HepG2 (cell line): ENCODE measurements at places on chromosomes 7 and 10. TPM values are rescaled to one million over a fixed set of nuclear protein-coding genes. Genes with fewer than 3 reads are reported as not detected.

- no peak for DNase-seq
Measured at GRCh38 chr10:108427146-108427545, 1262.6 kb upstream of the SORCS1 start.

- no peak for DNase-seq
Measured at GRCh38 chr7:105060437-105060836, 46.4 kb downstream of the KMT2E start.

- DNase-seq = no peak
Measured at GRCh38 chr10:123395906-123396305, 241.7 kb downstream of the BUB3 start.

Gene WEE2
- polyA plus RNA-seq = not detected in 2 replicates

- no peak for DNase-seq
Measured at GRCh38 chr7:5481241-5482019, 57.8 kb upstream of the TNRC18 start.

- DNase-seq = no peak
Measured at GRCh38 chr7:135733603-135734342, 5.8 kb upstream of the SLC13A4 start.

DNA sequence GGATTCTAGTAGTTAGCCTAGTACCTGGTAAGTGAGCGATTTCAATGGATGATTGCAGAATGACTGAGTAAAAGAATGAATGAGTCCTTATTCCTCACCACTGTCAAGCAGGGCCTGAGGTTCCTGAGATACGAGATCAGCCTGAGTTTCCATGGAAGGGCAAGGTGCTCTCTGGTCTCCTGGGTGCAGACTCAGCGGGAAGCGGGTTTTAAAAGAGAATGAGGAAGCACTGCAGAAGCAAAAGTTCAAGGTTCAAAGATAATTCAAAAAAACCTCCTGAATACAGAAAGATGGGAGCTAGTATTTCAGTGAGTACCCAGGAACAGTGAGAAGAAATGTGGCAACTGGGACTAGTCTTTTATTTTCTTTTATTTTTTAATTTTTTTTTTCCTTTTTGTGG, 4.3 kb downstream of the ZNF3 start:
- DNase-seq = peak; percentile 61

GRCh38 chr10:117928741-117929140, 118.0 kb downstream of the RAB11FIP2 start:
- no peak for DNase-seq

DNA sequence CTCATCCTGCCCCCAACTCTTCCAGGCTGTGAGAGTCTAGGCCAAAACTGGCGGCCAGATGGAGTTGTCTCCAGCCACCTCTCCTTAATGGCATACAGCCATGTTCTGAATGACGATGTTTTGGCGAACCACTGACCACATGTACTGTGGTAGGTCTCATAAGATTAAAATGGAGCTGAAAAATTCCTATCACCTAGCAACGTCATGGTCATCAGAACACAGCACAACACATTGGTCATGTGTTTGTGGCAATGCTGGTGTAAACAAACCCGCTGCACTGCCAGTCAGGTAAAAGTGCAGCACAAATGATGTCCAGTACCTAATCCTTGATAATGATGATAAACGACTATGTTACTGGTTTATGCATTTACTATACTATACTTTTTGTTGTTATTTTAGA, 290.0 kb upstream of the MKI67 start:
- DNase-seq = no peak

Gene PDZD7
- polyA plus RNA-seq = 0.58 and 0.78 TPM in 2 replicates

Gene NUTM2A
- polyA plus RNA-seq = 0.05 and 0.20 TPM in 2 replicates

DNA sequence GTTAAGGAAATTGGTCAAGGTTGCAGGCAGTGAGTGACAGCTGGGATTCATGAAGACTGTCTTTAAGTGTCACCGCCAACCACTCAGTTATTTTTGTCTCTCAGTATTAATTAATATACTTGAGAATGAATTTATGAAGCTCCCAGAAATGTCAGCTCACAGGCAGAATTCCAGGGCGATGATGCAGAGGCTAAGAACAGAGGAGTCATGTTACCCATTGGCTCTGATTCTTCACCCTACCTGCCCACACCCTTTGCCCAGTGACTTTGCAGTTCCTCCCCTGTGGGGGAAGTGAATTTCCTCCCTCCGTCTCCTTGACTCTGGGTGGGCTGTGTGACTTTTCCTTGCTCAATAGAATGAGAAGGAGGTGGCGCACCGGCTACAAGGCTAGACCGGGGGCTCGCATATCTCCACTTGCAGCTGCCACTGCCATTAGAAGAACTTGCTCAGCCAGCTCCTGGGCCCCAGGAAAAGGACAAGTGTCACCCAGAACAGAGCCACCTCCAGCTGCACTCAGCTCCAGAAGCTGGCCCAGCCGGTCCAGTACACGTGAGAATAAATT, 157.1 kb upstream of the PRKCQ start:
- DNase-seq = no peak

DNA sequence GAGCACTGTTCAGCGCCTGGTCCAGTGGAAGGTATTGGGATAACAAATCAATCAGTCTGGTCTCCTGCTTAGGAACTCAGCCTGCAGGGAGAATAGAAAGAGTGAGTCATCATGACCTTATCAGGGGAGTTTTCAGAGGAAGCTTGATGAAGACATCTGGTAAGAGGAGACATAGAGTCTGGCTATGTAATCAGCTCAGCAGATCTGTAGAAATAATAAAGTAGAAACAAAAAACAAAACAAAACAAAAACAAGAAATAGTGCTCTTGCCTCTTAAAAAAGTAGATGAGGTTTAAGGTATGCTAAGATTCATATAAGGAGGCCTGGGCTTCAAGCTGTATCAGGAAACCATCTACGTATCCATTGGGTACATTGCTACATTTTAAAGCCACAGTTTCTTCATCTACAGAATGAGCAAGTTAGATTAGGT, 14.4 kb downstream of the TAS2R41 start:
- DNase-seq = no peak

Gene PGAM2
- polyA plus RNA-seq = 0.18 TPM in 1 of 2 replicates, not detected in the other

DNA sequence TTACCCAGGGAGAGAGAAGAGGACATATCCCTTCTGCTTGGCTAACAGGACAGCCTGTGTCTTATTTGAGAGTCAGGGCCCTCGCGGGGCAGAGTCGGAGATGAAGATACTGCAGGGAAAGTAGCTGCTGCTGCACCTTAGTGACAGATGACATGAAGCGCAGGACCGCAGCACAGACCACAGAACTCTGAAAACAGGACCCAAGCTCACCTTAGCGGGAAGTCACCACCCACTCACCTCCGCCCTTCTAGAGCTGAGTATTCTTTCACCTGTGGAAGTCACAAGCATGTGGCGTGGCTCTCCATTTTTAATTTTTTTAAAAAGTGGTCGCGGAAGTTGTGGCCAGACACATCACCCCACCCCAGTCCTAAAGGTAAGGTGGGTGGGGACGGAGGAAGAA, 191.4 kb downstream of the FAM107B start:
- no peak for DNase-seq

- DNase-seq = no peak
Measured at GRCh38 chr7:78779788-78780187, 673.7 kb downstream of the MAGI2 start.

- DNase-seq = no peak
Measured at GRCh38 chr10:130483691-130484467, 347.7 kb downstream of the GLRX3 start.

DNA sequence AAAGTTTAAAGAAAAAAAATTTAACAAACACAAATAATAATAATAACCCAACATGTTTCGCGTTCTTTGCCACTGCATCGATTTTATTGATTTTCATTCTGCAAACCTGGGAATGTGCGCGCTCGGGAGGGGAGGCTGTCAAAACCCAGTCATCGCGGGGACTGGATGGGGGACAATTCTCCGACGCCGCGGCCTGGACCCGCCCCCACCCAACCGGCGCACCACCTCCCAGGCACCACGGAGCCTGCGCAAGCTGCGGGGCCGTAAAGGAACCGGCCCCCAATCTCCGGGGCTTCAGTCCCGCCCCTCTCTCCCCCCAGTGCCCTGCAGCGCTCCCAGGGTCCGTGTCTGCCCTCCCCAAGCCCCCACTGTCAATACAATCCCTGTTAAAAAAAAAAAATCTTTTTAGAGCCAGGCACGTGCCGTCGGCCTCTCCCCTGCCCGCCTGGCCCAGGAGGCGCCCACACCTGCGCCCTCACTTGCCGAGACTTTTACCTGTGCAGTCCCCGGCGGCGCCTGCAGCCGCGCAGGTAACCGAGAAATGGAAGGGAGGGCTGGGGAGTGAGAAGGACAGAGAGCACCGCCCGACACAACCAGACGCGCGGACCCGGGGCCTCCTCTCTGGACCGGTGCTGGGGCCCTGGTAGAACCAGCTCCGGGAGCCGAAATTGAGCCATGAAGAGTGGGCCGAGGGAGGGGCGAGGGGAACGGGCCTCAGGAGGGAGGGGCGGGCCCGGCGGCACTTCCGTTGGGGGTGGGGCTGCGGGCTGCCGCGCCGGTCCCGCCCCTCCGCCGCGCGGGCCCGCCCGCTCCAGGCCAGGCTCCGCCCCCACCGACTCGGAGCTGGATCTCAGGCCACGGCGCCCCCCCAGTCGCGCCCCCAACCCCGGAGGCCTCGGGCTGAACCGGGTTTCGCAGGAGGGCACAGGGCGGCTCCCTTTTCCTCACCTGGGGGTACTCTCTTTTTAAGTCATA, 7.6 kb upstream of the ZNF503 start:
- DNase-seq = no peak

- DNase-seq = no peak
Measured at GRCh38 chr7:50793947-50794570, 11.4 kb upstream of the GRB10 start.

Gene TSPAN33
- polyA plus RNA-seq = 16.5 and 18.2 TPM in 2 replicates

Gene TMEM236
- polyA plus RNA-seq = 0.08 and 0.09 TPM in 2 replicates

GRCh38 chr7:81459485-81459884, 310.4 kb downstream of the HGF start:
- DNase-seq = no peak

DNA sequence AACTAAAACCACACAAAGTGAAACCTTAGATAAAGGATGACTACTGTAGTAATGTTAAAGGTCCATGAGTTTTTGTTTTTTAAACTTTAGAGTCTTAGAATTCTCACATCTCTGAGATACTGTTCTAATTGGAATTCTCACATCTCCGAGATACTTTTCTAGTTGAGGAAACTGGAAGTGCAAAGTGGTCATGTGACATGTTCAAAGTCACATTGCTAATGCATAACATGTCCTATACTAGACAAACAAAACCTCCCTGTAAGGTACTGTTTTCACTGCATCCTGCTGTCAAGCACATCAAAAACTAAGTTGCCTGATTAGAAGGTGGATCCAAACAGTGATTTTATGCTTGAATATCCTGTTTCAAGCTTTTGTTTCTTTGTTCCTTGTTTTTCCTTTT, 13.9 kb downstream of the TAX1BP1 start:
- no peak for DNase-seq

- peak; percentile 30 for DNase-seq
Measured at GRCh38 chr7:50533866-50534265, 31.3 kb downstream of the DDC start.

DNA sequence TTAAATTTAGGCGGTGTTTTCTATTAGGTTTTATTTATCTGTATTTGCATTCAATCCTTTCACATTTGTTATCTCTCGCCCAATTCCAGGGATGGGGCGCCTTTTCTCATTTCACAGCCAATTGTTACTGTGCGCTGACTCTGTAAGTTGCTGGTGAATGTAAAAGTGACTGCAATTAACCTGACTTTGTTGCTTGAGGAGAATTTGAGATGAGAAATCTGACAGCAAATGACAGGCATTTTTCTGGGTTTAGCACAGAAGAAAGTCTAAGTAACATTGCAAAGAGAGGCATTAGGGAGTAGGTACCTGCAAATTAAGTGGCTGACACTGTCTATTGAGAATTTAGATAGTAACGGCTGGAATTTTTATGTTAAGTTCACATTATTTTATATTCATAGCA, 16.6 kb downstream of the FOXP2 start:
- DNase-seq = no peak

Gene PLEKHS1
- polyA plus RNA-seq = not detected in 2 replicates
